ENCODE measurements at places on chromosomes 2 and 18.

DNA sequence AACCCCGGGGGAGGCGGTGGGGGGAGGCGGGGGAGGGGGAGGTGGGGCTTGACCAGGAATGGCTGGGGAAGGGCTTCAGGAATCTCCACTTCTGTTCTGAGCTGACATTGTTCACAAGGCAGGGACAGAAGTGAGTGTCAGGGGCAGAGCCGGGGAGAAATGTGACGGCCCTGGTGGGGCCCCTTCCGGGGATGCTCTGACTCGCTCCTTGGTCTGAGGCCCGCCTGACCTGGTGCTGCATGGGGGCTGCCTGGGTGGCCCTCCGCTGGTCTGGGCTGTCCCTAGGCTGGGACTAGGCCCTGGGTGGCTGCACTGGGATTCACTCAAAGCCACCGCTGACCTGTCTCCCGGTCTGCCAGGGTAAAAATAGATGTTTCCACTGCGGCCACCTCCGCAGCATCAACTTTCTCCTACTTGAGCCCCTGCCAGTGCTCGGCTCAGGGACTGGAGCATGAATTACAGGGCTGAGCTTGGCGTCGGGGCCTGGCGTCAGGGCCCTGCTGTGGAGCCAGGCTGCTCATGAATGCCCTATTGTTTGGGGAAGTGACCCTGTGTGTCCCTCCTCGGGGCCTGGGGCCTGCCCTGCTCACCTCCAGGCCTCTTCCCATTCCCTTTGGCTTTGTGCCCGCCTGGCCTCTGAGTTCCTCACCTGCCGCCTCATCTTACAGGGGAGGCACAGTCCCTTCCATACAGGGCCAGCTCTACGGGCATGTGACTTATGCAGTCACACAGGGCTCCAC lies 247.5 kb downstream of the DYSF start:
- no peak for DNase-seq

GRCh38 chr2:157061799-157062198 lies 195.7 kb upstream of the GALNT5 start:
- no peak for DNase-seq

GRCh38 chr2:164014068-164014731 lies 278.4 kb upstream of the FIGN start:
- DNase-seq, result no peak

DNA sequence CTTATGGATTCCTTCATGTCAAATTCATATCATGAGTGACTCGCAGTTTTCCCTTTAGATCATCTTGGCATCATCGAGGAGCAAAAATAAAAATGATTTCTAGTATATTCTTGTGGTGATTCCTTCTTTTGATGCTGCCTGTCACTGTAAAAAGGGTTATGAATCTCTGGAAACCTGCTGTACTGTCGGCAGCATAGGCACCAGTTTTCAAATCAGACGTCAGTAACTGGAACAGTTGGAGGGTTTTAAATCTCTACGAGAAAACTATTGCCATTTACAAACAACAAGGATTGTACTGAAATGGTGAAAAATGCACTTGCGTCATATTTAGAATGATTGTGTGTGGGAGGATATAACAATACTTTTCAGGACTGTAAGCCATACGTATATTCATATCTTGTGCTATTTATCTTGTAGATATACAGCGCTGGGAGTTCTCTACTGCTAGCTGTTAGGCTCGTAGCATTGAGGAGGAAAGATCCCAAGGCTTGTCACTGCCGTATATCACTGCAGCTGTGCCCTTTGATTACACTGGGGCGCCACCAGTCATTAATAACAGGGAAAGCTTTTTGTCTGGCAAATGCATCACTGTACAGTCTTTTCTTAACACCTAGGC lies 320.7 kb downstream of the MTX2 start:
- DNase-seq, result no peak

- DNase-seq, result no peak
These were observed 28.9 kb downstream of the RAB31 start for GRCh38 chr18:9737006-9737405.

- DNase-seq, result no peak
These were observed 7.8 kb upstream of the GAL3ST2 start for GRCh38 chr2:241768850-241769249.

DNA sequence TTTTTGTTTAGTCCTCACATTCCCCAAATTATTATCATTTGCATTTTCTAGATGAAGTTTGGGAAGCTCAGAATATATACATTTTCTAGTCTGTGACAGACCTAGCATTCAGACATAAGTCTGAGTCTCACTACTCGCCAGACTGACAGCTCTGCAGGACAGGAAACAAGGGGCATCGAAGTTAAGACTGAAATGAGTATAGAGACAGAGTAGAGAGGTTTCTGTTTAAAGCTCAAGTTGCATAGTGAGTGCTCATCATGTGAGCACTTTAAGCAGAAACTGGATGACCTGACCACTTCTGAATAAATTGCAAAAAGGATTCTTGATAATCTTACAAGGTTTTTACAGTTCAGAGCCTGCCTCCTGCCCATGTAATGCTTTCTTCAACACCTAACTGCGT lies 1.1 kb downstream of the HADHB start:
- no peak for DNase-seq

DNA sequence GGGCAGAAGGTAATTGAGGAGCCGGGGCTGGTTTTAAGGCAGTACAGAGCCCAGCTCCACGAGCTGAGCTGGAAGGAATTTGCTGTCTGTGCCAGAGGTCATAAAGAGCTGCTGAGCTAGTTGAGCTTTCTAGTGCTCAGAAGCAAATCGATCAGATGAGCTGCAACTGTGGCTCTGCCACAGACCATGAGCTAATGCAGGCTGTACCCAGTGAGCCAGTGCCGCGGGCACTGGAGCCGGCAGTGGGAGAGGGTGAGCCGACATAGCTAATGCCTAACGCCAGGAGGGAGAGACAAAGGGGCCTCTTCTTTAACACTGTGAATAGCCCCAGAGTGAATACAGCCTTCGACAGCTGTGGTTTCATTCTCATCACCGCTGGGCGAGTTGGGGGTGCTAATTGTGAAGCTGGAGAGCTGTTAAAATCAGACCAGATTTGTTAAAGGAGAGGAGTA lies 410.1 kb upstream of the TCF4 start:
- no peak for DNase-seq

- no peak for DNase-seq
These were observed 117.6 kb downstream of the DOCK10 start for GRCh38 chr2:224924631-224925030.

GRCh38 chr2:176621350-176621749 lies 352.1 kb downstream of the MTX2 start:
- DNase-seq, result no peak

- no peak for DNase-seq
These were observed 1.2 kb downstream of the IMMT start for GRCh38 chr2:86193901-86194567.

DNA sequence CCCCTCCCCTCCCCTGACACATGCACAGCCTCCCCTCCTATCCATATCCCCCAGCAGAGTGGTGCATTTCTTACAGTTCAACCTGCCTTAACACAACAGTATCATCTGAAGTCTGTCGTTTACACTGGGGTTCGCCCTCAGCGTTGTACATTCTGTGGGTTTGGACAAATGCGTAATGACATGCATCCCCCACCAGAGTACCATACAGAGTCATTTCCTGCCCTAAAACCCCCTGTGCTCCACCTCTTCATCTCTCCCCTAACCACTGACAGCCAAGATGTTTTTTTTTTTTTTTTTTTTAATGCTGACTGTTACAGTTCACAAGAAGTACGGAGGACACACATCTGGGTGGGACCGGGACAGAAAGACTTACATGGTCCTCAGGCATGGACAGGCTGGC lies 22.6 kb downstream of the POMC start:
- DNase-seq, result no peak

DNA sequence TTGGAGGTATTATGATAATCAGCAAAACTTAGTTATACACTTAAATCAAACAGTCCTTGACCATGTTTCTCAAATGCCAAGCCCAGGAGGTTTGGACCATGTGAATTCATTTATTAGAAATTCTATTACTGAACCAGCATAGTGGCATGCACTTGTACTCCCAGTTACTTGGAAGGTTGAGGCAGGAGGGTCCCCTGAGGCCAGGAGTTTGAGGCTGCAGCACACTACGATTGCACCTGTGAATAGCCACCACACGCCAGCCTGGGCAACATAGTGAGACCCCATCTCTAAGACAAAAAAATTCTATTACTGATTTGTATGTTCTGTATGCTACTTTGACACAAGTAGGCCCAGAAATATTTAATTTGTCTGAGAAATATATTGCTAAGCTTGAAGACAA lies 43.6 kb upstream of the FZD7 start:
- DNase-seq, result no peak

- DNase-seq, result no peak
These were observed 6.1 kb downstream of the SOS1 start for GRCh38 chr2:39114771-39115170.

DNA sequence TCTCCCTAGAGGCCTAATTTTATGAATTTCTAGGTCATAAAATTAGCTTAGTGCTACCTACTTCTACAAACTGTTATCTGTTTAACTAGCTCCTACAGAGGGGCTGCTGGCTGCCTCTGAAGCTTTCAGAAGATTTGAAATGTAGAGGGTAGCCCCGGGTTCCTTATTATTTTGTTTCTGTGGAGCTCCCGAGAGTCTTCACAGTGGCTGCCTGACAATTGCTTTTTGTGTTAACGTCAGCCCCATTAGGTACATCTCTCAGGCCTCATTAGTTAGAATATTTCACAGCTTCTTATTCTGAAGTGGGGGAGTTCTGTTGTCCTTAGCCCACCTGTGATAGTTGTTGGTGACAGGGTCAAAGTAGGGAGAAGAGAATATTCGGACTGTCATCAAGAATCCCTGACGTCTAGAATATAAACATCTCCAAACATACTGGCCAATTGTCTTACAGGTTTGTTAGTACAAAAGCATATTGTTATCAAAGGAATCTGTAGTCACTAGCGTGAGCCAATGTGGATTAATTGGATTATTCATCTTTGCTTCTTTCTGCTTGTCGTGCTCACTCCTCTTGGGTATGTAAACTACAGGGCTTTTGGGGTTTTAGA lies 77.5 kb downstream of the DIS3L2 start:
- no peak for DNase-seq

DNA sequence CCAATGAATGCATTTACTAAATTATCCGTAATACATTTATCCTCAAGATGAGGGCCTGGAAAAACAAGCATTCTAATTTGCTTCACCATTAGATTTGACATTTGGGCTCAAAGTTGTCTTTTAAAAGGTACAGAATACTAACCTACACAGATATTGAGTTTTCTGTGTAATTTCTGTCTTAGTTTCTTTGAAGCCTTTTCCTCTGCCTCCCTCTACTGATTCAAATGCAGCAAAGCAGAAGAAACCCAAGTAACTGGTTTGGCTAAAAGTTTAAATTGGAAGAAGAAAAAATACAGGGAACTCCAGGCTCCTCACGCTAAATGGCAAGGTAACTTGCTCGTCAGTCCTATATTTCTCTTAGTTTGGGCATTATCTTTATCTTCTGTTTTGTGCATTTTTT lies 53.3 kb upstream of the SLC5A7 start:
- DNase-seq, result no peak

GRCh38 chr18:2135309-2135708 lies 436.0 kb downstream of the METTL4 start:
- no peak for DNase-seq

DNA sequence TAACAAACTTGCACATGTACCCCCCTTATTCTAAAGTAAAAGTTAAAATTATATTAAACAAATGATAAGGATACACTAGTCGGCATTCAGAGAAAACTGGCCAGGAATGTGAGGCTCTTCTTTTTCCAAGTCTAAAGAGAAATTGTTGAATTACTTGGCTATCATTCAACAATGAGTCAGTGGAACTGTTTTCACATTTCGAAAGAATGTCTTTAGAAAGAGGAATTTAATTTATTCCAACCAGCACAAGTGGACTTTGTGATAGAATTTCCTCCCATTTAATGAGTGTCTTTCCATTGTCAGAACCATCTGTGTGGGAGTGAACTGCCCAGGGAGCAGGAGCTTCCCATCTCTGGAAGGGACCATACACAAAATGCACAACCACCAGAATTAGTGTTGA lies 792.2 kb downstream of the EPHA4 start:
- no peak for DNase-seq

DNA sequence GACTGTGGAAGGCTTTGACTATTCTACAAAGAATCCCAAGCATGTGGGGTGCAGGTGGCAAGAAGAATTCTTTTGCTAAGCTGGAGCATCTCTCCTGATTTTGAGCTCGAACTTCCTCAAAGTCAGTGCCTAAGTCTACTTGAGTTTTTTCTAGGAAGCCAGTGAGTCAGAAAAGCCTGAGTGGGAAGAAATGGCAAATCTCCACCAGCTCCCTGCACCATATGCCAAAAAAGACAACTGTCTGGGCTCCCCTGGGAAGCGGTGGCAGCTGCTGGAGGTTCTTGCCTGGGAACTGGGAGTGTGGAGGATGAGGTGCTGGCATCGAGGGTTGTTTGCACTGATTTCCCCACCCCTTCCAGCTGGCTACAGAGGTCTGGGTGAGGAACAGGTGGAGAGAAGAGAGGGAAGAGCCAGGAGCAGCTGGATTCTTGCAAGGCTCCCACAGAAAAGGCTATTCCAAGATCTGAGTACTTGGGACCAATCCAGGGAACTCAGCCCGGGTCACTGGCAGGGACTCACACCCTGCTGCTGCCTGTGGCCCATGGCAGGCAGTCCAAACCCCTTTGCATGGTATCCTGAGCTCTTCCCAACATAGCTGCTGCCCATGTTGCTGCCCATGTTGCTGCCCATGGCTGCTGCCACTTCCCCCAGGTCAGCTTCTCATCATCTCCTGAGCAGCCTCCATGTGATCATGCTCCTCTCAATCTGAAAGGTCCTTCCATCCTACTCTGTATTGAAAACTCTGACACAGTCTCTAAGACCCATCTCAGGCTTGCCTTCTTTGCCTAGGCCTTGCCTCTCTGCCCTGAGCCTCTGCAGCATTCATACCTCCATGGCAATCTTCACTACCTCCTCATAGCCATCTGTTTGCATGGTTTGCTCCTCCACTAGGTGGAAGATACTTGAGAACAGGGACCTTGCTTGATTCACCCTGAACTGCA lies 128.3 kb upstream of the SPATS2L start:
- no peak for DNase-seq

- no peak for DNase-seq
These were observed 40.0 kb upstream of the GPC1 start for GRCh38 chr2:240395448-240395847.

- DNase-seq, result no peak
These were observed 63.3 kb upstream of the GALNT5 start for GRCh38 chr2:157194097-157194688.

GRCh38 chr2:98468621-98469236 lies 24.1 kb downstream of the INPP4A start:
- DNase-seq, result no peak

- no peak for DNase-seq
These were observed 115.6 kb downstream of the NRP2 start for GRCh38 chr2:205797866-205798265.

GRCh38 chr2:15539999-15540398 lies 21.1 kb downstream of the NBAS start:
- no peak for DNase-seq

GRCh38 chr2:86566821-86567190 lies 3.6 kb upstream of the CHMP3 start:
- DNase-seq, result no peak

DNA sequence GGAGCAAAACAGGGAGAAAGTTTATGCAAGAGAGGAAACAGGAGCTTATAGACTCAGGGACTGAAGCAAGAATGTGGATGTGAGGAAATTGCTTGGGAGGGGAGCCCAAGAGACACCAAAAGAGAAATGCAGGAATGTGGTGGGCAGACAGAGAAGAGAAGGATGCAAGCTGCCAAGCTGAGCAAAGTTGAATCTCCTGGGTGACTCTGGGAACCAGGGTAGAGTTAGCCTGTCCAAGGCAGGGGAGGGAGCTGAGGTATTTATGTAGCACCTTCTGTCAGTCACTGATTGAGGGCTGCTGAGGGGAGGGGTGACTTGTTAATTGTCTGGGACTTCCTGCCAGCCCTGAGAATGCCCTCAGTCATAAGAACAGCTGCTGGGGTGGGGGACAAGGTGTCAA lies 464.3 kb downstream of the NBAS start:
- DNase-seq, result no peak

Data from stimulated activated naive CD4-positive, alpha-beta T cell (primary cell).